ENCODE measurements at places on chromosomes 2 and 18.
A peak's percentile ranks its signal among the peaks of the same experiment; 100 is the strongest.

DNA sequence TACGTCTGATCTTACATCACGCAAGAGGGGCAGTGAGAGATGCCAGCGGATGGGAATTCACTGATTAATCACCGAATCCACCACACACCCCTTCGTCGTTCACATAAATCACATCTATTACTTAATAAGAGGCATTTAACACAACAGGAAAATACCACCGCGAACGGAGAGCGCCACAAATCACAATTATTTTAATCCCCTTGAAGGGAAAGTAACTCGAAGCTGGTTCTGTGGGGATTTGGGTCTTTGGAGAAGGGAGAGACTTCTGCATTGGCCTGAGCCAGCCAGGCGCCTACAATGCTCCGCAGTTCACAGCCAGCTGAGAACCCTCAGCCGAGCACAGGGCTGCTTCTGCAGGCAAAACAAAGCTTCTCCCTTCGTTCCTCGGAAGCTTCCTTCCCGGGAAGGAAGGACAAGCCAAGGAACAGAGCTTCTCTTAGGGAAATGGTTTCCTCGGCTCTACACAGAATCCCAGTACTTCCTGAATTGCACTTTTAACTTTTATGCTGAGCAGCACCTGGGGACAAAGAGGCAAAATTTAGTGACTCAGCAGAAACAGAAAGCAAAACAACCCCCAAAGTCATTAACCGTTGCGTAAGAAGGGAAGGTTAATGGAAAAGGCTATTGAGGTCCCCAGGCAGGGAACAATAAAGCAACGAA, at the start of gene LRP1B:
Gene LRP1B (minus strand): TSS at position 7 of the 660 bp plus-strand sequence. CDS start 287 bp downstream, outside the sequence.
- peak; percentile 81 for DNase-seq

GRCh38 chr2:129575431-129575830, 404.0 kb upstream of the RAB6C start:
- no peak for DNase-seq

- DNase-seq: no peak
These were observed 11.8 kb downstream of the CHRNA1 start for GRCh38 chr2:174752403-174753037.

DNA sequence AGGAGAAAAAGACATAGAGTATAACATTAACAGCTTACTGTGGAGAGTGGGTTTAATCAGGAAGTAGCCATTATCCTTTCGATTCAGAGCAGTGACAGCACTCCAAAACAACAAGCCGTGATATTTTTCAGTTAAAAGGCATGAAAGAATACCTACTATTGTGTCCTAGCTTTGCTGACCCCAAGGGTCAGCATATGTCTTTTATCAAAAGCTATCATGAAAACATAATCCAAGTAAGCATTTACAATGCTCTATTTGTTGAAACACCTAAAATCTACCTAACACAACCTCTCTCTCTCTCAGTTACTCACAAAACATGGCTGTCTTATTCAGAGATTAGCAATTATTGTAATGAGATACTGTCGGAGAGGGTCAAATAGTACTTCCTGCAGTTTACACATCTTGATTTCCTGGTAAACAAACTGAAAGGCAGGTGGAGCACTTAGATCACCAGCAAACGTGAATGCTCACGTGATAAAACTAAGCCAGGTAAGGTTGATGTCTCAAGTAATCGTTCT, 100.0 kb downstream of the BAZ2B start:
- DNase-seq: peak; percentile 82

- peak; percentile 46 for DNase-seq
These were observed 2.0 kb downstream of the ITGA6 start for GRCh38 chr2:172429301-172429968.

- DNase-seq: no peak
These were observed 51.4 kb downstream of the OSBPL1A start for GRCh38 chr18:24346254-24346653.

DNA sequence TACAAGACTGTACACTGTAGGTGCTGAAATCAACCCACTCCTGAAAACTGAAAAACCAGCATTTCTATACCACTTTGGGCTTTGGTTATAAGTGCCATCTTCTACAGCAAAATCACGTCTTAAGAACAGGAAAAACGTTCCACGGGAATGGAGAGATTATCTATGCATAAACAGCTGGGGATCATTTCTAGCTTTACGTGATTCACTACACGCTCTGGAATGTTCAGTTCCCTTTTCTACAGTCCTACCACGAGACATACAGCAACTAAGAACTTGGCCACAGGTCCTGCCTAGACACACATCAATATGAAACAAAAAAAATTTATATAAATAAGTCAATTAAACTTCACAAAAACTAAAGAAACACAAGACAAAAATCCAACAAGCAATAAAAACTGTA, 3.6 kb downstream of the CXCR4 start:
- DNase-seq: no peak

DNA sequence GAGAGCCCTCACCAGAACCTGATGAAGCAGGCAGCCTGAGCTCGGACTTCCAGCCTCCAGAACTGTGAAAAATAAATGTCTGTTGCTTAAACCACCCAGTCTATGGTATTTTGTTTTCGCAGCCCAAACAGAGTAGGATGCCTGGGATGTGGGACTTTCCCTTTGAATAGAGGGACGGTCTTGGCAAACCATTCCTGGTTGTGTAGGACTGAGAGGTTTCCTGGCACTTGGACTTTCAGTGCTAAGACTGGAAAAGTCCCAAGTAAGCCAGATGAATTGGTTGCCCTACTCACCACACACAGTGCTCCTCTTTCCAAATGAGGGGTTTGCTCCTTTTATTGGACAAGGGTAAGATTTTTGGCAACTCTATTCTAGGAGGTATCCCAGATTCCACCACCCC, 46.8 kb upstream of the ACMSD start:
- DNase-seq: no peak

DNA sequence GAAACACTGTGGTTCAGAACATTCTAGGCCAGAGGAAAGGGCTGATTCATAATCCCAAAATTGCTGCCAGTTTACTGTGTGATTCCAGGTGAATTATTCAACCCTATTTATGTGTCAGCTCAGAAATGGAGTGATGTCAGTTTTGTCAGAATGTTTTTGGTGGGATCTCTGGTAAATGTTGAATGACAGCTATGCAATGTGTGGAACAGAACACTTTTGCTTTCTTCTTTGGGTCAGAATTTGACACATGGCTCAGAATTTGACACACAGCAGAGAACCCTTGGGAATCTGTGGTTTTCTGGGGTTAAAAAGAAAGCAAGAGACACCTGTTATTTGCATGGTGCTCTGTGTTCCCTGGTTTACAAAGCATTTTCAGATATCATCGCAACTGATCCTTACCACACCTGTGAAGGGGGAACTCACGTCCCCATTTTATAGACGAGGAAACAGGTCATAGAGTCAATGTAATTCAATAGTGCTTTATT, 1.6 kb upstream of the MTA3 start:
- DNase-seq: no peak

- DNase-seq: peak; percentile 19
These were observed 130.2 kb downstream of the CD226 start for GRCh38 chr18:69817335-69817940.

- DNase-seq: no peak
These were observed 637.2 kb downstream of the DCDC2C start for GRCh38 chr2:4340536-4340935.
